Smooth muscle cell of the coronary artery (primary cell): ENCODE measurements at places on chromosomes 12 and 14. TPM values are rescaled to one million over a fixed set of nuclear protein-coding genes. Genes with fewer than 3 reads are reported as not detected.

GPR162 gene
- 1.3 and 4.3 TPM in 2 replicates for total RNA-seq

ZCRB1 gene
- total RNA-seq: 11.6 and 22.2 TPM in 2 replicates

CIT gene
- total RNA-seq: 4.2 and 6.3 TPM in 2 replicates

CREBL2 gene
- total RNA-seq: 34.8 and 42.1 TPM in 2 replicates

PHC1 gene
- total RNA-seq: 8.3 and 11.6 TPM in 2 replicates

ARMH4 gene
- total RNA-seq: 4.1 and 8.0 TPM in 2 replicates

EP400 gene
- 5.3 and 6.2 TPM in 2 replicates for total RNA-seq

CFAP251 gene
- total RNA-seq: 1.5 and 2.3 TPM in 2 replicates

APOF gene
- total RNA-seq: not detected in 2 replicates

MGP gene
- 26.6 and 1,179 TPM in 2 replicates for total RNA-seq

SELPLG gene
- 0.68 and 1.5 TPM in 2 replicates for total RNA-seq

GUCY2C gene
- not detected in 2 replicates for total RNA-seq

KRT7 gene
- 5.4 and 533 TPM in 2 replicates for total RNA-seq

CCDC175 gene
- total RNA-seq: not detected in 2 replicates

SOAT2 gene
- not detected in 2 replicates for total RNA-seq

RNF212B gene
- not detected in 2 replicates for total RNA-seq

HSPA2 gene
- total RNA-seq: 2.9 and 5.4 TPM in 2 replicates

TMEM117 gene
- 2.7 and 6.7 TPM in 2 replicates for total RNA-seq

HRK gene
- total RNA-seq: 0.12 TPM in 1 of 2 replicates, not detected in the other

HNF1A gene
- total RNA-seq: not detected in 2 replicates

C3AR1 gene
- total RNA-seq: under 0.01 and 0.30 TPM in 2 replicates

LAG3 gene
- 0.15 TPM in 1 of 2 replicates, not detected in the other for total RNA-seq

KRT83 gene
- total RNA-seq: not detected in 2 replicates

SRGAP1 gene
- total RNA-seq: 2.6 and 26.2 TPM in 2 replicates

SLC38A2 gene
- 351 and 526 TPM in 2 replicates for total RNA-seq

RASSF9 gene
- 1.1 and 1.2 TPM in 2 replicates for total RNA-seq
